ENCODE measurements at places on chromosomes 5 and 9.

DNA sequence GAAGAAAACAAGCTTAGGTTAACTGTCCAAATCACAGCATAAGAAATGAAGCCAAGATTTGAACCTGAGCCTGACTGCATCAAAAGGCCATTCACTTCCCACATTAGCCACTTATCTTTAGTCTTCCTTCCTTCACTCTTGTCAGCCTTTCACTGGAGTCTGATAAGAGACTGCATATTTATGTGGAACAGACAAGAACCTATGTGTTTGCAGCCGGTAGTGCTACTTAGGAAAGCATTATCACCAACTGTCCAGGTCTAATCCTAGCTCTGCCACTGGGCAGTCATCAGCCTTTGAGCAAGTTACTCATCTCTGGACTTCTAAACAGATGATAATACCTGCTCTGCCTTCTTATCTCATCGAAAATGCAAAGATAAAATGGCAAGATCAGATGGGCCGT is 12.1 kb upstream of the ATP6V0E1 start:
- no peak for DNase-seq

GRCh38 chr5:116583862-116584222 is 9.2 kb upstream of the SEMA6A start:
- no peak for DNase-seq

DNA sequence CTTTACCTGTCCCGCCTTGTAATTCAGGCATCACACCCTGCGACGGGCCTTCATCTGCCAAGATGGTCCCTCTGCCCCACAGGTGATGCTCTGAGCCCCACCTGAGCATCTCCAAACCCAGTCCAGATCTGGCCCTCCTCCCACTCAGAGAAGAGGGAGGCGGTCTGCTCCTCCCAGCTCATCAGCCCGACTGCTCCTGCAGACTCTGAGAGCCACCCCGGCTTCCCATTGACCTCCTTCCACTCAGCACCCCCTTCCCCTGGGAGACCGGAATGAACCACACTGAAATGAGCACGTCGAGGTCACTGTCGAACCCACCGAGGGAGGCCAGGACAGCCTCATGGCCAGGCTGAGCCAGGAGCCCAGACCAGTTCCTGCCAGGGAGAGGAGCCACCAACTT is 12.8 kb downstream of the ABO start:
- DNase-seq, result no peak

- DNase-seq, result no peak
Measured at GRCh38 chr5:150184990-150185912, 4.6 kb upstream of the SLC6A7 start.

GRCh38 chr5:72682561-72682960 is 133.9 kb upstream of the TNPO1 start:
- DNase-seq, result no peak

DNA sequence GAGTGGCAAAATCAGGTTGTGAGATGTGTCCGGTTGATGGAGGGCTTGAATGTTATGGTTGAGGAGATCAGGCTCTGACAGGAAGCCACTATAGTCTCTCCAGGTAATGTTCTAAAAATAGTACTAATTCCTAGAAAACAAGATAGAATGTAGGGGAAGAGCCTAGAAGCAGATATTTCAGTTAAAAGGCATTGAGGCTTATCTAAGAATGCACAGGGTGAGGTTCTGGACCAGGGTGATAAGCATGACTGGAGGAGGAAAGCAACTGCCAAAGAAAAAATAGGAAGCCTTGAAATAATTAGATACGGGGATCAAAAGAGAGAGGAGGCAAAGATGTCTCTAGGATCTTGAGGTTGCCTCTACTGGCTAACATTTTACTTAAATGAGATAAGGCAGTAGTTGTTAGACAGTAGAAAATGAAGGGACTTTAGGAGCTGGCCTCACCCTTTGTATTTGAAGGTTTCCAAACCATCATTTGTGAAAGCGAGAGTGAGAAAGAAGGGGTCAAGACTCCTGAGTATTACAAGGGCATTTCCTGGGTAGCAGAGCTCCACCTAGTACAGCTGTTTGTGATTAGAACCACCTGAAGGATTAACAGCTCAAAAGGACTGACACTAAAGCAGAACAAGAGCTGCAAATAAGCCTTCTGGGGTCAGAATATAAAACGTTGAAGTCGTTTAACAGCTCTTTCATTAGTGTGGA is 15.4 kb upstream of the ARL15 start:
- DNase-seq, result no peak

DNA sequence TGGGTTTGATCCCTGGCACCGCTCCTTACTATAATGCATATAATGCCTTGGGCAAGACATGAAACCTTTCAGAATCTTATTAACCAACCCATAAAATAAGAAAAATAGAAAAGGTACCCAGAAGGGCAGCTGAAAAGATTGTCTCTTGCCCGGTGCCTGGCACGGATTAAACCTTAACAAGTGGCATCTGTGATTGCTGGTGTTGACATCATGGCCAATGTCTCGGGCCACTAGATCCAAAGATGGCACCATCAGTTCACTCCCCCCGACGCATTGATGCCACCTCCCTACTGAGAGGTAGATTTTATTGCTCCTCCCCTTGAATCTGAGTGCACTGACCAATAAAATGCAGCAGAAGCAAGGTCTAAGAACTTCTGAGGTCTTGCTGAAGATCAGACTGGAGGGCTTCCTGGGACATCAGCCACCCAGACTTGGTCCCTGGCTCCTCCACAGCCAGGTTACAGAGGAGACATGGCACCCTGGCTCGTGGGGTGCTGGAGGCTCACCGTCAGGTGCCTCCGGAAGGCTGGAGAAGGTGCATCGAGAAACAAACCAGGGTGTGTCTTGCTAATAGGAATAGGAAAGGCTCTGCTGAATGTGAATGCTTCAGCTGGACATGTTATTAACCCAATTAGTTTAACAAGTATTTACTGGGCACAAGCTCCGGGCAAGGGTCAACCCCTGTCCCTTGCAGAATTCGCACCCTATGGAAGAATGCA is 80.0 kb upstream of the COL5A1 start:
- DNase-seq, result no peak

- DNase-seq, result no peak
Measured at GRCh38 chr5:123282444-123282843, 140.8 kb downstream of the CEP120 start.

- no peak for DNase-seq
Measured at GRCh38 chr9:18799428-18799827, 233.6 kb downstream of the SAXO1 start.

- no peak for DNase-seq
Measured at GRCh38 chr9:93320591-93321219, 130.8 kb upstream of the FAM120A start.

Measured in NCI-H2081 (cell line).